Sigmoid colon (tissue), 7 donors: ENCODE measurements at places on chromosomes 13 and 19. TPM values are rescaled to one million over a fixed set of nuclear protein-coding genes. Genes with fewer than 3 reads are reported as not detected.

Gene KLK2
- polyA plus RNA-seq, result 0.28 TPM

Gene CYP2A7
- not detected for polyA plus RNA-seq

Gene CLEC17A
- 13.7 TPM for polyA plus RNA-seq

Gene KMT5C
- polyA plus RNA-seq, result 3.5 TPM

DNA sequence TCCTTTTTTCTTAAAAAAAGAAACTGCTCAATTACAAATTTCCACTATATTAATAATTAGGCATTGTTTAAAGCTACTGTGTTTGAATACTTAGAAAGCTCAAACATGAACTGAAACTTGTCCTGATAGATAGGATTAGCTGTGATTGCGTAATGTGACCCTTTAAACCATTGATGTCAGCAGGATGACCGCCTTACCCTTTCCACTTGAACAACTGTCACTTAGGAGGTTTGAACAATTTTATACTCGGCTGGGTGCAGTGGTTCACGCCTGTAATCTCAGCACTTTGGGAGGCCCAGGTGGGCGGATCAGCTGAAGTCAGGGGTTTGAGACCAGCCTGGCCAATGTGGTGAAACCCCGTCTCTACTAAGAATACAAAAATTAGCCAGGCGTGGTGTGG lies 2.9 kb downstream of the LAMP1 start:
- DNase-seq, result no peak

GRCh38 chr13:44848920-44849676 lies 140.2 kb downstream of the NUFIP1 start:
- DNase-seq, result no peak

GRCh38 chr19:7497292-7497691 lies 8.5 kb upstream of the PEX11G start:
- DNase-seq, result no peak

- DNase-seq, result no peak
These were observed 227.2 kb downstream of the FOXO1 start for GRCh38 chr13:40438999-40439797.

GRCh38 chr13:61406275-61406674 lies 9.4 kb downstream of the PCDH20 start:
- no peak for DNase-seq

GRCh38 chr13:36428086-36428485 lies 4.2 kb upstream of the CCNA1 start:
- no peak for DNase-seq

- DNase-seq, result no peak
These were observed 18.6 kb downstream of the SCEL start for GRCh38 chr13:77554069-77554468.

GRCh38 chr13:44211704-44212346 lies 161.8 kb upstream of the SERP2 start:
- DNase-seq, result no peak

DNA sequence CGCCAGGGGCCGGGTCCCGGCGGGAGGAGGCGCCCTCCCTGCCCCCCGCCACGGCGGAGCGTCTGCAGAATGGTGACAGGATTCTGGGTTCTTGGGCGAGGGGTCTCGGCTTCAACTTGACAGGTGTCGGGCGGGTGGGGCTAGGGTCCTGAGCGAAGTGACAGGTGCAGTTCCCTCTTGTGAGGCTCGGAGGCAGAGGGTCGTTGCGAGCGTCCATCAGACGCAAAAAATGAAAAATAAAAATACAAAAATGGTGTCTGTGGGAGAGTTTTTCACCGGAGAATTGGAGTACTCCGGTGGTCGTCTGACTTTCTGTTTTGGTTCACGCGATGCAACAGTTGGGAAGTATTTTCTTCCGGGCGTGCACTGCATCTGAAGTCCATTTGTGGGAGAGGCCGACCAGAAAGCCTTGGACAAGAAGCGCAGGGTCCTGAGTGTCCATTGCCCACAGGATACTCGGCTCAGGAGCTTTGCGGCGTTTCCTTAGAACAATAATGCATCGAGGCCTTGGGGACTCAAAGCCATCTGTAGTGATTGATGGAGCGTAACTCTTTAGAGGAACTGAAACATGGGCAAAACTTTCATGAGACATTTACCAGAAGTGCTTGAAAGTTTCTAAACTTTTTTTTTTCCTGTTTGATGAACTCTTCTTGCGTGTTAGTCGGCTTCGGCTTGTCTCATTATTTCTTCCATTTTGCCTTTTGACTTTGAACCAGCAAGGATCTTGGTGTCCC lies 759 bp downstream of the RB1 start:
- peak; percentile 72 for DNase-seq

GRCh38 chr19:27884376-27884775 lies 1328.6 kb downstream of the UQCRFS1 start:
- DNase-seq, result no peak
